ENCODE measurements at places on chromosomes 1 and 21. TPM values are rescaled to one million over a fixed set of nuclear protein-coding genes. Genes with fewer than 3 reads are reported as not detected.

Gene HAO2
- not detected for total RNA-seq

Gene STMN1
- total RNA-seq = 16.8 TPM

Gene HPCA
- total RNA-seq = not detected

Gene RCSD1
- total RNA-seq = 36.8 TPM

Gene ADGRL2
- total RNA-seq = 48.9 TPM

Gene FCRLB
- not detected for total RNA-seq

Gene RAD54L
- not detected for total RNA-seq

Gene KIF17
- 18.5 TPM for total RNA-seq

Gene DIO1
- not detected for total RNA-seq

Gene ZBTB17
- total RNA-seq = 155 TPM

Gene HNRNPU
- total RNA-seq = 128 TPM

Gene GABPA
- 8.9 TPM for total RNA-seq

Gene MEX3A
- 1.3 TPM for total RNA-seq

Gene DDR2
- 77.9 TPM for total RNA-seq

Gene KRTAP6-3
- total RNA-seq = not detected

Gene ETV3L
- not detected for total RNA-seq

Gene FCRL5
- total RNA-seq = not detected

Gene ADGRB2
- total RNA-seq = 1.9 TPM

Gene ZBTB8B
- total RNA-seq = under 0.01 TPM

Gene HSF2BP
- total RNA-seq = 0.75 TPM

Gene MCOLN2
- not detected for total RNA-seq

Gene ENTREP3
- total RNA-seq = 34.5 TPM

All from ascending aorta (tissue), 2 donors.